ENCODE measurements at places on chromosomes 3 and 15.

DNA sequence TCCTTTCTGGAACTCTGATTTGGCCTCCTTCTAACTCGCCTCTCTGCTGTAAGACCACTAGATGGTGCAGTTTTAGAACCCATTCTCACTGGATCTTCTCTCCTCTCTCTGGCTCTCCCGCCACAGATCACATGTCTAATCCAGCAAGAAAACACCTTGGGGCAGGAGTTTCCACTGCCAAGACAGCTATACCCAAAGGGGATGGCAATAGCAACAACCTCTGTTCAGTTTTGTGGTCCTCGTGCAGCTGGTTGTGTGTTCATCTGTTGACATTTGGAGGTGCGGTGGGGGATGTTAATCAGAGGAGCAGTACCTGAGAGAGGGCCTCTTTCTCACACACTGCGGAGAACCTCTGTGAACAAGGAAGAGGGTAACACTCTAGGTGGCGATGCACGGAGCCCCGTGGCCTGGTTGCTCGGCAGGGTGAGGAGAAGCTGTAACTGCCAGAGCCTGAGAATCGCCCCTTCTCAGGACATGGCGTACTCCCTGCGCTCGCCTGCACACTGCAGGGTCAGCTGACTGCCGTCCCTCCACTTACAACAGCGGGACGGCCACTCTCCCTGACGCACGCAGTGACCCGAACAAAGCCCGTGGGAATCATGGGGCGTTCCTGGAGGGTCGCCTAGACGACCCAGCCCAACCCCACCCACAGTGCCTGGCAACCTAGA lies at the start of gene TEX55:
Gene TEX55, plus strand, starts transcription at position 666 of the 668 bp plus-strand sequence. CDS start 25 bp downstream, outside the sequence.
- DNase-seq, result no peak

GRCh38 chr3:132210476-132211346 lies 106.5 kb upstream of the ACP3 start:
- DNase-seq, result no peak

GRCh38 chr3:162970292-162970691 lies 1473.7 kb downstream of the OTOL1 start:
- DNase-seq, result no peak

GRCh38 chr3:111548092-111548491 lies 6.1 kb downstream of the CD96 start:
- DNase-seq, result no peak

- DNase-seq, result no peak
These were observed 47.2 kb upstream of the SLC6A11 start for GRCh38 chr3:10768708-10769394.

- DNase-seq, result no peak
These were observed 54.9 kb downstream of the FRMD4B start for GRCh38 chr3:69330891-69331400.

GRCh38 chr3:143203142-143203541 lies 83.6 kb downstream of the CHST2 start:
- DNase-seq, result no peak

DNA sequence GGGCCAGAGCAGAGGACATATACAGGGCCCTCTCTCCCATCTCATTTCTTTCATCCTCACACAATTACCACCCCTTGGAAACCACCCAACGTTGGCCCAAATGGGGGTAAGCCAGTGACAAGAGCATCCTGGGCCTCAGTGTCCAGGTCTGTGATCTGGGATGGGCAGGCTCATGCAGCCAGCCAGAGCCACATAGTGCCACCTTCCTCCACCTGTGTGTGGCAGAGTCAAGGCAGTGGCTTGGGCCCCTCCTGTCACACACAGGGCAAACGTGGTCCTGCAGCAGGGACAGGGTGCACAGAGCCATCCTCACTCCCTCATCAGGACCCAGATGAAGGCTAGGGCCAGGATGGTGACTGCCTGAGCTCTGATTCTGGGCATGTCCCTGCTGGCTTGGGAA lies 2.3 kb upstream of the MYL3 start:
- no peak for DNase-seq

DNA sequence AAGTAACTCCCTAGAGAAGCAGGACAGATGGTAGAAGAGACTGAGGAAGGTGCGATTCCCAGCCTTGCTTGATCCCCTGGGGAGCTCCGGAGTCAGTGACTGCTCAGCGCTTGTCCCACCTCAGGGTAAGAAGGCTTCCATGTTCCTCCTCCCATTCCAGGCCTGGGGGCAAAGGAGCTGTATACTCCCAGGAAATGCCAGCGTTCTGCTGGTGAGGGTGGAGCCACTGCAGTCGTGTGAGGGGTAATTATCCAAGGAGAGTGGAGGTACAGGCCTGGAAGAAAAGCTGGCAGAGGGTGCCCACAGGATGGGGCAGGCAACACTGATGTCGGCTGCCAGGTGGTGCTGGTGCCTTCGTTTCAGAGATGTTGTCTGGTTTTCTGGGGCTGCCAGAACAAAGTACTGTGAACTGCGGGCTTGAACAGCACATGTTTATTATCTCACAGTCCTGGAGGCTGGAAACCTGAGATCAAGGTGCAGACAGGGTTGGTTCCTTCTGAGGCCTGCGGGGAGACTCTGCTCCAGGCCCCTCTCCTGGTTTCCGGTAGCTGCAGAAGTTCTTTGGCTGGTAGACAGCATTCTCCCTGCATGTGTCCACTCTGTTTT lies 12.1 kb upstream of the APBA2 start:
- DNase-seq, result no peak

- DNase-seq, result no peak
These were observed 125.6 kb upstream of the CRBN start for GRCh38 chr3:3305084-3305483.

- no peak for DNase-seq
These were observed 442.7 kb upstream of the NR2F2 start for GRCh38 chr15:95887666-95888390.

DNA sequence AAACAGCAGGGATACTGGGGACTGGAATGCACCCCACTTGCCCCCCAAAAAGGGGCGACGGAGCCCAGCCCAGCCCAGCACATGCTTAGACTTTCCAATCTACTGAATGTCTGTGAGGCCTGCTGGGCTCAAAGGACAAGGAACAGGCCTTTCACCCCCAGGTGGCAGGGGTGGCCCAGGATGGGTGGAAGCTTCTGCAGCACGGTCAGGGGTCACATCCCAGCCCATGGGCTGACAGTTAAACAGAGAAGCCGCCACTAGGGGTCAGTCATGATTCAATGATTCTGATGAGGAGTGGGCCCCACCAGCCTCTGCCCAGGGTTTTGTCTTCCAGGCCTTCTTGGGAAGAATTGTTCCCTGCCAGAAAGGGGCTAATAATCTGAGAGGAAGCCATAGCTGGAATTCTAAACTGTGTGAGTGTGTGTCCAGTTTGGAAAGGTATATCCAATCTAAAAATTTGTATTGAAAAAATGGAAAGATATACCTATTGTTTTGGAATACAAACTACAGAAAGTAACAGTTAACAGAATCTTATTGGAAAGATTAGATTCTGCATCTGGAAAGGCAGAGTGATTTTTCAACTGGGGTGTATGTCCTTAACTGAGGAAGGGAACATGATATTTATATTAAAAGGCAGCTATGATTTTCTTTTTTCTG lies 2.2 kb downstream of the CHRNB4 start:
- DNase-seq, result peak; percentile 20

DNA sequence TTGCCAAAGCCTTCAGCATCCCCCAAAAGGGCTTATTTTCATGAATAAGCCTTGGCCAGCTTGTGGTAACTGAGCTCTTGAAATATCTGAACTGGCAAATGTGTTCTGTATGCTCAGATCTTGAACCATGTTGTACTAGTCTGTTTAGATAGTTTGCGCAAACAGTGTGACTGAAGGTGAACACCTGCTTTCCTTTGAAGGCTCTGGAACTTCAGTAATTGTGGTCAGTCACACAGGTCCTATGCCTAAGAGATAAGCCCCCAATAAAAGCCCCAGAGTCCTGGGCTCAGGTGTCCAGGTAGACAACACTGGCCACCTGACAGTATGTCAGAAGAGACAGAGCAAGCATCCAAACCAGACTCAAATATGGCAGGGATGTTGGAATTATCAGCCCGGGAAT lies 5.4 kb downstream of the TUBGCP5 start:
- DNase-seq, result no peak

DNA sequence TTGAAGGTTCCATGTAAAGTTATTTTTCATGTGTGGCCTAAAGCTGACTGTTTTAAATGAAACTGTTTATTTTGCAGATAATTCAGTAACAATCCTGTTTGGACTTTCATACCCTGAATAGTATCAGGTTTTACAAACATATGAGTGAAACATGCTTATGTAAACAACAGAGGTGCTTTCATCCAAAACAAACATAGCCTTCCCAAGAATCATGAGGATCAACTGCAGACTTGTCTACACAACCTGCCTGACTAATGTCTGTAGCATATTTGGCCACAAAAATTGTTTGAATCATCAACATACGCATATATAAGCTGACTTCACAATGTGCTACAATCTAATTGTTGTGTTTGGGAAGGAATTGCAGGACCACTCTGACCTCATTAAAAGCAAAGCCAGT lies 190.4 kb downstream of the DIPK2A start:
- DNase-seq, result no peak

All from activated T-helper 2 cell treated with anti-CD3 and anti-CD28 coated beads, Interferon-gamma antibody, Interleukin-2, Interleukin-4, amounts not matched to agents 10 μg/mL and 5 μg/mL and 100 μg/mL, durations not matched to agents 14 hours and 24 hours and 36 hours (primary cell).